Thymus (tissue), 14 donors: ENCODE measurements at places on chromosomes 3 and 15.

- no peak for DNase-seq
- H3K4me3 ChIP-seq: no peak overlapping the region
- H3K27ac ChIP-seq: no peak overlapping the region
- no peaks in the 10 kb centered on the region for H3K36me3 ChIP-seq
- H3K27me3 ChIP-seq: no peaks in the 10 kb centered on the region
- H3K4me1 ChIP-seq: no peaks in the 10 kb centered on the region
Measured at GRCh38 chr3:156655819-156656550, 18.4 kb upstream of the TIPARP start.

GRCh38 chr3:10808974-10809373 lies 7.1 kb upstream of the SLC6A11 start:
- H3K27me3 ChIP-seq: no peaks in the 10 kb centered on the region
- no peak overlapping the region for H3K4me3 ChIP-seq
- H3K36me3 ChIP-seq: no peaks in the 10 kb centered on the region
- no peak overlapping the region for H3K27ac ChIP-seq

GRCh38 chr15:69762373-69763148 lies 309.9 kb downstream of the RPLP1 start:
- no peak overlapping the region for H3K4me3 ChIP-seq
- DNase-seq: no peak
- H3K27me3 ChIP-seq: peaks cover 18% of the 10 kb centered on the region
- H3K4me1 ChIP-seq: peaks cover 23% of the 10 kb centered on the region
- no peaks in the 10 kb centered on the region for H3K36me3 ChIP-seq

DNA sequence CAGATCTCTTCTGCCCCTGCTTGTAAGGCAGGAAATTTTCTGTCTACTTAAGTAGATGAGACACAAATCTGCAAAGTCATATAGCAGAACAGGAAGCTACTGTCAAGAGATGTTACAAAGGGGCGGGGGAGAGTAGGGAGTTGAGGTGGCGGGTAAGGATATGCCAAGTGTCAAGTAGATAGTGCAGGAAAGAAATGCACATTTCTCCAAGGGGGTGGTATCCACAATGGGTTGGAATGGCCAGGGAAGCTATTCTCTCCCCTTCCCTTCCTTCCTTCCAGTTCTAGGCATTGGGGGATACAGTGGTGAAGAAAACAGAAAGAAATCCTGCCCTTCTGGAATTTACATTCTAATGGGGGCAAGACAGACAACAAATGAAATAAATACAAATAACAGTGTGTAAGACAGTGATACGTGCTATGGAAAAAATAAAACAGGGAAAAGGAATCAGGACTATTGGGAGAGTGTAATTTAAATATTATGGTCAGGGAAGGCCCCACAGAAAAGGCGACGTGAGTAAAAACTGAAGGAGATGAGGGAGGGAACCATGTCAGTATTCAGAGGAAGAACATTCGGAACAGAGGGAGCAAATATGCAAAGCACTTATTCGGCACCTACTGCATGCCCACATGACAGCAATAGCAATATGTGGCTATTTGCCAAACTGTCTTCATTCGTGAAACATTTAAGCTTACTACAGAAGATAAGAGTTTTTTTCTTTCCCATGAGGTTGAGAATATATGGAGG lies 42.8 kb upstream of the RNU6-1 start:
- H3K27ac ChIP-seq: peak overlapping the region; percentile 47
- no peaks in the 10 kb centered on the region for H3K36me3 ChIP-seq
- no peaks in the 10 kb centered on the region for H3K27me3 ChIP-seq
- H3K4me3 ChIP-seq: no peak overlapping the region

DNA sequence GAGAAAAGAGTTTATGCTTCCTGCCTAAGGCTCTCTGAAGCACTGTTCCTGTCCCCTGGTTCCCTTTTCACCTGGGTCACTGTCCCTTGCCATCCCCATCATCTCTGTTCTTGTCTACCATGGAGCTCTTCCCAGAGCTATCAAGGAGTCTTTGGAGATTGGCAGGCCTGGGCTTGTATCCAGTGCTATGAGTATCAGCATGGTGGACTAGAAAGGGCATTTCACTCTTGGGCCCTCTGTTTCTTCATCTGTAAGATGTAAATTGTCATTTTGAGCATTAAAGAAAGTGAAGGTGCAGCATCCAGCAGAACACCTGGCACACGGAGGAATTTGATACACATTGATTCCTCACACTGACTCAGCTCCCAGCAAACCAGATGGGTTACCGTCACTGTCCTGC lies 388.2 kb downstream of the CACNA2D3 start:
- no peaks in the 10 kb centered on the region for H3K27me3 ChIP-seq
- no peak overlapping the region for H3K27ac ChIP-seq
- no peaks in the 10 kb centered on the region for H3K36me3 ChIP-seq
- no peaks in the 10 kb centered on the region for H3K4me1 ChIP-seq
- no peak for DNase-seq
- no peak overlapping the region for H3K4me3 ChIP-seq
